Astrocyte of the hippocampus (primary cell): ENCODE measurements at places on chromosomes 3 and 15.

- DNase-seq: peak; percentile 85
These were observed 97.6 kb downstream of the FRMD4B start for GRCh38 chr3:69288161-69288895.

GRCh38 chr3:4981294-4981664, 2.0 kb downstream of the BHLHE40 start:
- peak; percentile 40 for DNase-seq

GRCh38 chr3:139534455-139534812, 5.1 kb downstream of the RBP1 start:
- peak; percentile 92 for DNase-seq

GRCh38 chr3:60000311-60001105, 950.7 kb upstream of the CFAP20DC start:
- DNase-seq: no peak

GRCh38 chr3:47000198-47000815, 20.8 kb downstream of the NBEAL2 start:
- DNase-seq: no peak

GRCh38 chr3:184658223-184658928, 53.5 kb downstream of the MAGEF1 start:
- DNase-seq: no peak

GRCh38 chr3:56323986-56324420, 144.3 kb downstream of the ERC2 start:
- peak; percentile 82 for DNase-seq

DNA sequence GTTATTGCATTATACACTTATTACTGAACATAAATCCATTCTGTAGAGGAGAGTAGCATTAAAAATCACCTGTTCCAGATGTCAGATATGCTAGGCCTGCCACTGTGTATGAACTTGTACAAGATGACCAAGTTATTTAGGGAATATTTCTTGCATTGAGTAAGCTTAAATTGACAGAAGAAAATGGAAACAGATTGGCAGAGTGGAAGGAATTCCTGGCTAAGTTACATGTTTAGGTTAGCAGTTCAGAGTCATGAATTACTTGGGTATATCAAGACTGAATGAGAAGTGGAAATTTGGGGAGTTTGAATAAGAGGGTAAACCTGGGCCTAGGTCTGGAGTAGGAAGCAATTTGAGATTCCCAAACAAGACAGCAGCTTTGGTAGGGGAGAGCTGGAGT, 44.6 kb downstream of the ARHGAP31 start:
- peak; percentile 44 for DNase-seq

- no peak for DNase-seq
These were observed 3.8 kb upstream of the H1-8 start for GRCh38 chr3:129539206-129539605.

DNA sequence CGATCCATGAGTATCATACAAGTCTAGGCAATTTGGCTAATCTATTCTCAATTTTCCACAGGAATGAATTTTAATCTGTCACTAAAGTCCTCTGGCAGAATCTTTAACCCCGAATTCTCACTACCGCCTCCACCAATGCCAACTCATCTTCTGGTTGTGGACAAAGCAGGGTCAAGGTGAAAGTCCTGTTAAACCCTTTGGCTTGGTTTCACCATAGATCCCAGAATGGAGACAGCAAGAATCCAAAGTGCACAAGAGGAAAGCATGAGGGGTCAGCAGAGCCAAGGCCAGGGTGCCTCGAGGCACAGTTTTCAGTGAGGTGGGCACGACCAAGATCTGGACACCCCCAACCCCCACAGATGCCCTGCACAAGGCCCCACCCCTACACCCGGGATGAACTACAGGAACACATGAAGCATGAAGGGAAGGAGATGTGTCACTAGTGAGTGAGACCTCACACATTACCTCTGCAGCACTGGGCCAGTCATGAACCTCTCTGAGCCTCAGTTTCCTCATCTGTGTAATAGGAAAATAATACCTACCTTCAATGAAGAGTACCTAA, 466.2 kb downstream of the EPHB1 start:
- no peak for DNase-seq

GRCh38 chr3:71101014-71101413, 482.5 kb downstream of the FOXP1 start:
- DNase-seq: peak; percentile 50

DNA sequence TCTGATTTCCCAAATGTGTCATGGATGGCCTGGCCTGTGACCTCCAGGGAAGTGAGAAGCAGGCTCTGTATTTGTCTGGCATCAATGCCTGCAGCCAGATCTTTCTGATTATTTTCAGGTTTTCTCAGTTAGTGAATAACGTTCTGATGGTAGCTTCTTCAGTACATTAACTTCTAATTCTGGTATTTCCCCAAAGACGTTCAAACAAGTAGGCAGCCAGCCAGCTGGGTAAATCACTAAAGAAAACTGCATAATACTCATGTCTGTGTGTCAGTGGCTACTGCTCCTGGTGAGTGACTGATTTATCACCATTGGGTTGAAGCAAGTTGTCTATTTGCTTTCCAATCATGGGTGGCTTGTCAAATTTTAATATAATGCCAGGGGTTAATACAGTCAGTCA, 162.6 kb upstream of the PFN2 start:
- DNase-seq: peak; percentile 11

DNA sequence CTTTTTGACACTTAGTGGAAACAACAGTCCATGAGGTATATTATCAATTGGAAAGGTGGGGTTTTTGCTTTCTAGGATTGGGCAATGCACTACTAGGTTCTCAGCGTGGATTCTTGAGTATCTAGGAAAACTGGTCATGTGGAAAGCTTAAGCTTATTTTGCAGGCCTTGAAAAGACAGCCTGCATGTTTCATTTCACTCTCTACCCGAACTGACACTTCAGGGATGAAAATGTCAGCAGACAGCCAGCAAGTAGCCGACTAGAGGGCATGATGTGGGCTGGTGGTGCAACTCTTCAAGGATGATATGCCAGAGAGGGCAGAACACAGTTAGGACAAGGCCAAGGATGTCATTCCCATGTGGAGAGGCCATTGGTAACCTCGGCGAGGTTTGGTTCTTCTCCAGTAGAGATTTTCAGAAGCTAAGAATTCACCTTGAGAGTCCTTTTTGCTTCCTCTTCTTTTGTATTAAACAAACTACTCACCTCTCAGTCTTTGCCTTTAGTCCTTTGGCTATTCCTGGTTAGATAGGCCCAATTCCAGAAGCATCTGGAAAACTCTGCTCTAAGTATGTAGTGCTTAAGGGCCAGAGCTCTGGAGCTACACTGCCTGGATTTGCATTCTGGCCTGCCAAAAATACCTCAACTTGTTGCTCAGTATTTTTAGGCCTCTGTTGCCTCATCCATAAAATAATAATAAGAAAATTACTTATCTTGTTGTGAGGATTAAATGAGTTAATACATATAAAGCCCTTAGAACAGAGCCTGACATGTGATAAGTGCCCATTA, 17.9 kb downstream of the LPP start:
- no peak for DNase-seq

- DNase-seq: no peak
These were observed 9.5 kb downstream of the TADA3 start for GRCh38 chr3:9782770-9783169.

GRCh38 chr3:123802007-123802625, 82.0 kb downstream of the MYLK start:
- no peak for DNase-seq

GRCh38 chr3:143179603-143180002, 60.0 kb downstream of the CHST2 start:
- DNase-seq: no peak

- DNase-seq: peak; percentile 75
These were observed 145.3 kb downstream of the TJP1 start for GRCh38 chr15:29676961-29677402.

DNA sequence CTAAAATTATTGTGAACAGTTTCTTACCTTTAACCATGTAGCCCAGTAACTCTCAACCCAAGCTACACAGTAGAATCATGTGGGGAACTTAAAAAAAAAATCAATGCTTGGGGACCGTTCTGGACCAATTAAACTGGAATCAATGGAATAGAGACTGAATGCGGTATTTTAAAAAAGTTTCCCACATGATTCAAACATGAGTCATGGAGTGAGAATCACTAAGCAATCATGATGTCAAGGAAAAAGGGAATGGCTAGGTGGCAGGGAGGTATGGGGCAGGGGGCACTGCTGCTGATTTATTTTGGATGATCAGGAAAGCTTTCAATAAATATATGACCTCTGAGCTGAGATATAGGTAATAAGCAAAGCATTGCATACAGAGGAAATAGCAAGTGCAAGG, 250.5 kb upstream of the RORA start:
- DNase-seq: peak; percentile 74

GRCh38 chr15:43347114-43347513, 16.7 kb upstream of the LCMT2 start:
- no peak for DNase-seq

DNA sequence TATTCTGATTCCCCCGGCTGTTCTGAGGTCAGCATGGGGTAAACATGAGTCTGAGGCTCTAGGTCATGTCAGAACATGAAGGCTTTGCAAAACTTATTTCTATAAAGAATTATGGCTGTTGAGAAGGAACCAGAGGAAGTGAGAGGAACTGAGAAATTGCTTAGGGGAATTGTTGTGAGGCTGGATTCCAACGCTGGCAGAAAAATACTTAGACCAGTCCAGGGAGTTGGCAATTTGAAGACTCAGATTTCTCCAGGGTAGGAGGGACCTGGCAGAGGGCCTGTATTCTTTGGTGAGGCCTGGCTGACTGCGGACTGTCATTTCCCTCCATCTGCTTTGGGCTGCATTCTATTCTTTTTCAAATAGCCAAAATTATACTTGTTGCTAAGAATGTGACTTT, 155.5 kb downstream of the PLD1 start:
- DNase-seq: peak; percentile 69

DNA sequence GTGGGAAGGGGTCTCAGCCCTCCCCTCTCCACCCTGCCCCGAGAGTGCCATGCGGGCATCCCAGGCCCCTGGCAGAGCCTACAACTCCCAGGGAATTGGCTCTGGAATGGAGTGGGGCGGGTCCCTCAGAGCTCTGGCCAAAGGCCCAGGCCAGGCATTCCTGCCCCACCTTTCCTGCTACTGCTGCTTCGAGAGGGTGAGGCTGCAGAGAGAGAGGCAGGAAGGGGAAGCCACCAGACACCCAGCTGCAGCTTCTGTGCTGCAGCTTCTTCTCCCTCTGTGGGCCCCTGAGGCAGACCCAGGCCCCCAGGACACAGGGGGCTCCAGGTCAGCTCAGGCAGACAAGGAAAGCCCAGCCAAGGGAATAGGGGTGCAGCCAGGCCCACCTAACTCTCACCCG, 2.7 kb downstream of the ALS2CL start:
- DNase-seq: peak; percentile 47

DNA sequence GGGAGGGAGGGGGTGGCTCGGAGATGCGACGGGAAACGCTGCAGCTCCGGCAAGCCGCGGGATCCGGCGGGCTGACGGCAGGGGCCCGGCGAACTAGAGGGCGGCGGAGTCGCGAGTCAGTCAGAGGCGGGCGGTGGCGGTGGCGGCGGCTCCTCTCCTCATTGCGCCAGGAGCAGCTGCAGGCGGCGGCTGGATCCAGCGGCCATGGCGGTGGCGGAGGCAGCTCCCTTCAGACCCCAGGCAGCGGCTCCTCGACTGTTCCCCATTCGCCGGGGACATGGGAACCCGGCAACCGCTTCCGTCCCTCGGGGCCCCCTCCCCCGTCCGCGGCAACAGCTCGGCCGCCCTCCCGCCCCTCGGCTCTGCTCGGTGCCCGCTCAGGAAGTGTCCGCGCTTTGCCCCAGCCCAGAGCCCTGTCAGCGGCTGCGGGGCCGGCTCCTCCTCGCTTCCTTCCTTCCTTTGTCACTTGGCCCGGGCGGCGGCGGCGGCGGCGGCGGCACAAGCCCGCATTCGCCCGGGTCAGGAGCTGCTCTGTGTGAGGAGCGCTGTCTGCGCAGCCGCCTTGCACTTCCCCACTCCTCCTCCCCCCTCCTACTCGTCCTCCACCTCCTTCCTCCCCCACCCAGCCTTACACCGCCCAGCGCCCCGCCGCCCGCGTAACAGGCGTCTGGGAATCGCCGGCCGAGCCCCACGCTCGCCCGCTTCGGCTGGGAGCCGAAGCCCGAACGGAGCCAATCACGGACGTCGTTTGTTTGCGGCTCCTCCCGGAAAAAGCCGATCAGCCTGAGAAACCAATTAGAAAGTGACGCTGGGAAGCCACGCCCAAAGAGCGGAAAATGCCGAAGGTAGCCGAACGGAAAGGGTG, at the start of gene GSK3B:
GSK3B (minus strand) TSS at position 537 of the 865 bp plus-strand sequence. CDS start 1,013 bp downstream, outside the sequence.
- DNase-seq: peak; percentile 100

GRCh38 chr15:89307046-89307587, 27.5 kb downstream of the POLG start:
- peak; percentile 46 for DNase-seq

- DNase-seq: peak; percentile 28
These were observed 31.8 kb upstream of the SMAD3 start for GRCh38 chr15:67033571-67034044.

DNA sequence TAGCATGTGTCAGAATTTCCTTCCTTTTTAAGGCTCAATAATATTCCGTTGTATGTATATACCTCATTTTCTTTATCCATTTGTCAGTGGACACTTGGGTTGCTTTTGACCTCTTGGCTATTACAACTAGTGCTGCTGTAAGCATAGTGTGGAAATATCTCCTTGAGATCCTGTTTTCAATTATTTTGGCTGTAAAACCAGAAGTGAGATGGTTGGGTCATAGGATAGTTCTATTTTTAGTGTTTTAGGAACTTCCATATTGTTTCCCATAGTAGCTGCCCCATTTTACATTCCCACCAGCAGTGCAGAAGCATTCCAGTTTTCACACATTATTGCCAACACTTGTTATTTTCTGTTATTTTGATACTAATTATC, 70.4 kb upstream of the C15orf39 start:
- no peak for DNase-seq

- peak; percentile 54 for DNase-seq
These were observed 519.7 kb downstream of the FGF12 start for GRCh38 chr3:192207651-192208050.

DNA sequence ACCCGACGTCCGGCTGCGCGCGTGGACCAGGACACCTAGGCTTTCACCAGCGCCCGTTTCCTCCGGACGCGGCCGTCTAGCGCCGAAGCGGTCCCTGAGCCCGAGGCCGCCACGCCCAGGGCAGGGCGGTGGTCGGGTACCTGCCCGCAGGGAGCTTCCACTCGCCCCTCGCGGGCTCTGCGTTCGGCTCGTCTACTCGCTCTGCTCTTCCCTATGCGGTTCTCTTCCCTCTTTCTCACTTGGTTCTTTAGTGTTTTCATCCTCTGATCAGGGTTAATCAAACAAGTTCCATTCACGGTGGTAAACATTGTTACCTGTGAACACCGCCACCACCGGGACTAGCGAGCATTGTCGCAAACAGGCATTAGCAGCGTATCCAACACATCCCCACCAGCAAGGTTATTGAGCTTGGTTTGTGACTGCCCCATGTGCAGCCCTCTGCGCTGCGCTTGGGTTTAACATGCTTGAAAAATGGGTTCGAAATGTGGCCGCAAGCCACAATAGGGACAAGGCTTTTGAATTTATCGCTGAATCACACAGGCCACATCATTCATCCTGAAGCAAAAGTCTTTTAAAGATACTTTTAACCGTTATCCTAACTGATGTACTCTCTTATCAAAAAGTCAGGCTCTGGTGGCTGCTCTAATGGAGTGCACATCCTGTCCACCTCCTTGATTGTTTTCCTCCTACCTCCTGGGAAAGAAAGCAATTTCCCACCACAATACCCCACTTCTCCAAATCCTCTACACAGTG, 843 bp upstream of the CD47 start:
- no peak for DNase-seq

GRCh38 chr3:145620002-145620401, 541.0 kb downstream of the PLOD2 start:
- DNase-seq: no peak

GRCh38 chr3:176755552-176755951, 441.7 kb downstream of the TBL1XR1 start:
- DNase-seq: no peak
